CD4-positive, alpha-beta T cell treated with Interleukin-6 at 100 ng/mL for 8 hours (primary cell): ENCODE measurements at places on chromosomes 11 and 22.

DNA sequence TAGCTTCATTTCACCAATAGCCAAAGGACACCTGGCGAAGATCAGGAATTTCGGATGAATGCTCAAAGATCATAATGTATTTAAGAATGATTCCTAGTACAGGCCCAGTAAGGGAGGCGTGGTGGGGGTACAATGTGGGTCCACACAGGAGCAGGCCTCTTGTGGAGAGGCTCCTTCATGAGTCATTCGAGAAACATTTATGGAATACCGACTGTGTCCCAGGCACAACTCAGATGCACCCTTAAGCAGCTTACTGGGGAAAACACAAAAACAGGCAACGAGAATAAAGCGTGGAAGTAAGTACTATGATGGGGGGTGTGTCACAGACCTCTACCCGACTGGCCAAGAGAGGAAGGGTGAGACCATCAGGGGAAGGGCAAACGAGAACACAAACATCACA is 44.5 kb downstream of the SMCO4 start:
- DNase-seq, result no peak

DNA sequence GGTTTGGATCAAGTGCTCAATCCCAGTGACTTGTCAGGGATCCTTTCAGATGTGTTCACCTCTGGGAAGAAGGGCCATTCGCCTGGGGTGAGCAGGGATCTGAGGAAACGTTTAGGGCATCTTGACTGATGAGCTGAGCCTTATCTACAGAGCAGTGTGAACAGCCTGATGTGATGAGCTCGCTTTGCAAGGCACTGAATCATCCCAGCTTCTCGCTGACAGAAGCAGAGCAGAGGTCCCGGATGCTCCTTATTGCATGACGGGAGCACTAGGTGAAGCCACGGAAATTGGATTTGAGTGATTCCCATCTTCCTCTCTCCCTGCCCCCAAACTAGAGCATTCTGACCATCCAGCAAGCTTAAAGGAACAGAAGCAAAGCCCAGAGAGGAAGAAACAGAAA is 46.5 kb downstream of the SEZ6L start:
- no peak for DNase-seq

GRCh38 chr11:124276081-124276480 is 19.9 kb downstream of the OR8G5 start:
- DNase-seq, result no peak

DNA sequence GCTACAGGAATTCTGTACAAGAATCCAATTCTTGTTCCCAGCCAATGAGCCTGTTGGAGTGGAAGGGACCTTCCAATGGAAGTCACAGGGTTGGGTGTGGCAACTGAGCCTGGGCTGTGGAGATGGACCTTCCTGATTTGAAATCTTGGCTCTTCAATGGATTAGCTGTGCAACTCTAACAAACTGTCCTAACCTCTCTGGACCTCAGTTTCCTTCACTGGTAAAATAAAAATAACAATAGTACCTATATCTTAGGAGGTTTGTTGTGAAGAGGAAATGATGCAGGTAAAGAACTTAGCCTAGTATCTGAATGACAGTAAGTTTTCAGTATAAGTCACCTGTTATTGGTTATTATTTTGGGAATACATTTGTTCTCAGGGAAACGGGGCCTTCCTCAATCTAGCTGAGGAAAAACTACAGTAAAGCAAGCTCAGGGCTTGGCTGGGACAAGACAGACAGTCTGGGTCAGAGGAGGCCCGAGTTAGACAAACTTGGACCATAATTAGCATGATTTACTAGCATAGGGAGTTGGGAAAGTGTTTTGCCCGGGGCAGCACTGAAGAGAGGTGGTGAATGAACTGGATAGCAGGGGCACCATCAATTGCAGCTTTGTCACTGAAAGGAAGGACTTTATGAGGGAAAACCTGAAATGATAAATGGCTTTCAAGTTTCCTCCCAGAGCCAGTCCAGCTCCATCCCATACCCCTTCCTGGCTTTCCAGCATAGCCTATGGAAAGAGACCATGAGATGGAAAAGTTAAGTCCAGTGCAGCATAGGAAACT is 13.7 kb downstream of the ELF5 start:
- no peak for DNase-seq

GRCh38 chr11:79374727-79375126 is 66.1 kb downstream of the TENM4 start:
- no peak for DNase-seq

DNA sequence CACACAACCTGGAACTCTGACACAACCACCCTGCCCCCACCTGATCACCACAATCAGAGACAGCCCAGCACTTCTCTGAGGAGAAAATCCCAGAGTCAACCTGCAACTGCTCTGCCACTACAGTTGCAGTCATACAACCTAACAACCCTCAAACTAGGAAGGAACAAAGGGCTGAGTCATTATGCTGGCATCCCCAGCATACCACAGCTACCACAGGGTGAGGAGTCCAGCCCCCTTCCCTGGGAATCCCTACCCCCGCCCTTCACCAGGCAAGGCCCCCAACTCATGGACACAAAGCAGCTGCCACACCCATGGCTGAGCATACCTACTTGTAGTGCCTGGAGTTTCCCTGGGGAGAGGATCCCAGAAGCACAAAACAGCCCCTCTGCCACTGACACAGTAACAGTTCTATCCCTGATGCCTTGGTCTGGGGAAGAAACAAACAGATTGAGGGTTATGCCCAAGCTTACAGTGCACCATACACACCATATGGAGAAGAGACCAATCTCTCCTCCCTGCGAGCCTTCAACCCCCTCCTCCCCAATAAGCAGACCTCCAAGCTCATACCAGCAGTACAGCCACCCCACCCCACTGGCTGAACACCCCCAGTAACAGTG is 68.5 kb upstream of the C11orf58 start:
- DNase-seq, result no peak

DNA sequence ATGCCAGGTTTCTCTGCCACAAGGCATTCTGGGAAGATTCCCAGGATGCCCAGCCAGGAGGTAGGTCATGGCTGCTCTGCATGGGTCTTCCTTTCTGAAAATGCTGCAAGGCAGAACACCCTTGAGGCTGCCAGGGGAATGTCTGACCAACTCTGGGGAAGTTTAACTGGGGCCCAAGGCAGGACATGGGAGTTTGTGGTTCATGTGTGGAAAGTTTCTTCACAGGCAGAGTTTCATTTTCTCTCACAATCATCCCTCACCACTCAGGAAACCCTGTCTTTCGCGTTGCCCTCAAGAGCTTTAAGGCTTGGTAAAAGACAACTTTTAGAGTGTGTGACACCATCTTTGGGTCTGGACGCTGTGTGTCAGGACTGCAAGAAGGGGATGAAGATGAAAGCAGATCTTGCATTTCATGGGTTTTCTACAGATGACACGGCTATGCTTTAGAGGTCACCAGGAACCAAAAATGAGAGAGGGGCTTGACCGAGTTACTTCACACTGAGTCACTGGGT is 133.5 kb downstream of the CD44 start:
- DNase-seq, result peak; percentile 42

GRCh38 chr11:6362185-6362872 is 27.9 kb upstream of the SMPD1 start:
- no peak for DNase-seq

DNA sequence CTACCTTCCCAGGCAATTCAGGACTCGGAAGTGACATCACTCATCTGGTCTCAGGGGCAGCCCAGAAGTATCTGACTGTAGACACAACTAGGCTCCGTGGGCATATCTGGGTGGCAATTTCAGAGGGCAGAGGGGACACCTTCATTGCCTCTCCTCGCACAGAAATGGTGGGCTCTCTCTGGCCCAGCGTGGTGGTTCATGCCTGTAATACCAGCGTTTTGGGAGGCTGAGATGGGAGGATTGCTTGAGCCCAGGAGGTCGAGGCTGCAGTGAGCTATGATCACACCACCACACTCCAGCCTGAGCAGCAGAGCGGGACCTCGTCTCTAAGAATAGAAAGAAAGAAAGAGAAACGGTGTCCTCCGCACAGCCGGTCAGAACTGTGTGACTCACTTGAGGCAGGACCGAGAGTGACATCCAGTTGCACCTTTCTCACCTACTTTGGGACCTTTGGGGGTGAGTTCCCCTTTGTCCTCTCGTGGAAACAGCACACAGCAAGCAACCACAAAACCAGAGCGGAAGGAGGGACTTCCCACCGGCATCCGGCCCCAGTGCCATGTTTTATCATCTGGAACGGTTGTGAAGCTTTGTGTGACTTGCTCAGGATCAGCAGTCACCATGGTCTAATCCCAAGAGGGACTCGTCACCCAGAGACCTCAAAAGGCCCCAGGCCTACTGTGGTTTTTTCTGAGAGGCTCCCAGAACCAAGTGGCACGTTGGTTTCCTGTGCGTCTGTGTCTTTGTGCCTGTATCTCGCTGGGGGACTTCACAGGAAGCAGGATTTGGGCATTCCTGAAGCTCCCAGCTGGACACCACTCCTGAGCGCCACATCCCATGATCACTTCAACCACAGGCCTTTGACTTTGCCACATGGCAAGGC is 38.4 kb upstream of the EMID1 start:
- peak; percentile 17 for DNase-seq

- no peak for DNase-seq
Observed at GRCh38 chr11:1742371-1742770, 8.0 kb downstream of the IFITM10 start.

DNA sequence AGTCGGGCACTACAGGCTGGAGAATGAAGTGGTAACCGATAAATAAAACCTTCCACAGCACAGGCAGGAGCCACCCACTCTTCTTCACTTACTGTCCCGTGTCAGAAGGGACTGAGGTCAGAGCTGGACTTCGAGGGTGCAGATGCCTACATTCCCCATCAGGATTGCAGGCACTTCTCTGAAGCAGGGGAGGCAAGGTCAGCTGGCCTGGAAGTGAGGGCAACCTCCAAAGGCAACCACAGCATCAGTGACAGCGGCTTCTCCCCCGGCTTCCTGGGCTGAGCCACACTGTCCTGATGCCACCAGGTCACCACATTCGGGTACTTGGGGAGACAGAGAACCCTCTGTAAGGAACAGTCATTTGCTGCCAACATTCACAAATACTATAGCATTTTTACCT is 22.7 kb downstream of the TCIRG1 start:
- no peak for DNase-seq

- no peak for DNase-seq
Observed at GRCh38 chr11:83801799-83802198, 515.6 kb upstream of the CCDC90B start.

DNA sequence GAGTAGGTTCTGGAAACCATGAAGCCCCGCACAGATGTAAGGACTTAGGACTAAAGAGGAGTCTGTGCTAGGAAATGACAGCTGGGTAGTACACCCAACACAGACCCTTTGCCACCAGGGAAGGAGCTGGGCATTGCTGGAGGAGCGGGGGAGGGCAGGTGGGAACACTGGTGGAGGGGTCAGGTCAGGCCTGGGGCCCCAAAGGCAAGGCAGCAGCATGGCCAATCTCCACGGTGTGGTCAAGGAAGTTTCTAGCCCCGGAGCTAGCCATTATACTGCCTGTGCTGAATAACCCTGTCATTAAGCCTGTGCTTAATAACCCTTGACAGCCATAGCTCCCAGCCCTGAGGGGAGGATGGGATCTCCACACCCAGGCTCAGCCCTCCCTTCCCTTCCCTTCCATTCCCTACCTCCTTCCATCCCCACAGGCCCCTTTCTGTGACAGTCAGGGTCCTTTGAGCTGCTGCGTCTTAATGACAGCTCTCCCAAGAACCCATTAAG is 2.1 kb downstream of the TMPRSS4 start:
- no peak for DNase-seq

GRCh38 chr22:32613773-32614392 is 139.3 kb downstream of the FBXO7 start:
- no peak for DNase-seq

- no peak for DNase-seq
Observed at GRCh38 chr22:37661160-37661924, 2.8 kb downstream of the PDXP start.

- no peak for DNase-seq
Observed at GRCh38 chr22:29328566-29329500, 13.3 kb upstream of the RASL10A start.

DNA sequence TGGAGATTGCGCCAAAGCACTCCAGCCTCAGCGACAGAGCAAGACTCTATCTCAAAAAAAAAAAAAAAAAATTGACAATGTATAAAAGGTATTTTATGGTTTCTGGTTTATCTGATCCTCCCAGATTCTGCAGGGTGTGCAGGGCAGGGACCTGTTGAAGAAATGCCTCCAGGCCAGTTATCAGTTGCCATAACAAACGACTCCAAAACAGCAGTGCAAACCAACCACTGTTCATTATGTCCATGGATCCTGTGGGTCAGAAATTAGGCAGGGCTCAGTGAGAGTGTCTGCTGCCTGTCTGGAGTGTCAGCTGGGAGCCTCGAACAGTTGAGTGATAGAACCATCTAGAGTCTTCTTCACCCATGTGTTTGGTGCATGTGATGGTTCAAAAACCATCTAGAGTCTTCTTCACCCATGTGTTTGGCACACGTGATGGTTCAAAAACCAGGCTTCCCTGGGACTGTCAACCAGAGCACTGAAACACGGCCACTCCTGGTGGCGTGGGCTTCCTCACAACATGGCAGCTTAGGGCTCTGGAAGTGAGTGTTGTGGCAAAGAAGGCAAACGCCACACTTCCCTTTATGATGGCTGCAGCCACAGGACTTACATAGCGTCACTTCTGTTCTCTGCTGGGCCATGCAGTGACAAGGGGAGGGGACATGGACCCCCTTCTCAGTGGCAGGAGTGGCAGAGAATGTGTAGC is 115.1 kb upstream of the CRYBB3 start:
- DNase-seq, result no peak

DNA sequence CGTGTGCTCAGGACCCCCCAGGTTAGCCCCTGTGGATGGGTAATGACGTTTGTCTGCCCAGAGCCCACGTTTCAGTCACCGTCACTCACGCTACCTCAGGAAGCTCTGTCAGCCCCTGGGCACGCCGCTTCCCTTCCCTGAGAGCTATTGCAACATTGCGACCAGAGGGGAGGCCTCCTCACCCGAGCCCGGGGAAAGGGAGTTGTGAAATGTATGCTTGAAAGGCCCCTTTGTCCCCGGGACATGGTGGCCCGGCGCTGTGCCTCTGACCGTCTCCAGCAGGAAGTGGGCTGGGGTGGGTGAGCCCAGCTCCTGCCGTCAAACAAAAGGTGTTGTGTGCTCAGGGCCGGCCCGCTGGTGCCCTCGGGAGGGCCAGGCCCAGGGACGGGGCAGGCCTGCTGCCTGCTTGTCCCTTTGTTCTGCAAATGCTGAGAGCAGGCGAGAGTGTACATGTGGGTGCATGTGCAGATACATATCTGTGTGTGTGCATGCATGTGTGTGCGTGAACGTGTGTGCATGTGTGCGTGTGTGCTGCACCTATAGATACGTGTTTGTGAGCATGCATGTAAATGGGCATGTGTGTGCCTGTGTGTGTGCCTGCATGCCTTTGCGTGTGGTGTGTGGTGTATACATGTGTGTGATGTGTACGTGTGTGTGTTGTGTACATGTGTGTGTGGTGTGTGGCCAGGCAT is 1125.0 kb downstream of the BRD1 start:
- DNase-seq, result no peak

DNA sequence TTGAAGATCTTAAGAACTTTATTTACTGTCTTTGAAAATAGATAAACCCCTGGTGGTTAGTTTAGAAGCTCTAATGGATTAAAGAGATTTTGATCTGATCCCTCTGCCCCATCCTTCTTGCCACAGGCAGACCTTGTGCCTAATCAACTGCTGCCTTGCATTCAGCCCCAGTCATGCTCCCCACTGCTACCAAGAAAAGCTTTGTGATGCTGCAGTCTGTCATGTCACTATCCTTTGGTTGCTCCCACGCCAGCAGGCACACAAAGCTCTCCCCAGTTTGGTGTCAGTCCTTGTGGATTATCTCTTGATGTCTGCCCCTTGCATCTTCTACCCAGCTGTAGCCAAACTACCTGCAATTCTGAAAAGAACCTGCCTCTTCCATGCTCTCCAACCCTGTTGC is 112.2 kb downstream of the MTNR1B start:
- no peak for DNase-seq
